ENCODE measurements at places on chromosomes 13 and 19.

- peak; percentile 74 for DNase-seq
Observed at GRCh38 chr13:32426990-32427851, 709 bp downstream of the N4BP2L1 start.

DNA sequence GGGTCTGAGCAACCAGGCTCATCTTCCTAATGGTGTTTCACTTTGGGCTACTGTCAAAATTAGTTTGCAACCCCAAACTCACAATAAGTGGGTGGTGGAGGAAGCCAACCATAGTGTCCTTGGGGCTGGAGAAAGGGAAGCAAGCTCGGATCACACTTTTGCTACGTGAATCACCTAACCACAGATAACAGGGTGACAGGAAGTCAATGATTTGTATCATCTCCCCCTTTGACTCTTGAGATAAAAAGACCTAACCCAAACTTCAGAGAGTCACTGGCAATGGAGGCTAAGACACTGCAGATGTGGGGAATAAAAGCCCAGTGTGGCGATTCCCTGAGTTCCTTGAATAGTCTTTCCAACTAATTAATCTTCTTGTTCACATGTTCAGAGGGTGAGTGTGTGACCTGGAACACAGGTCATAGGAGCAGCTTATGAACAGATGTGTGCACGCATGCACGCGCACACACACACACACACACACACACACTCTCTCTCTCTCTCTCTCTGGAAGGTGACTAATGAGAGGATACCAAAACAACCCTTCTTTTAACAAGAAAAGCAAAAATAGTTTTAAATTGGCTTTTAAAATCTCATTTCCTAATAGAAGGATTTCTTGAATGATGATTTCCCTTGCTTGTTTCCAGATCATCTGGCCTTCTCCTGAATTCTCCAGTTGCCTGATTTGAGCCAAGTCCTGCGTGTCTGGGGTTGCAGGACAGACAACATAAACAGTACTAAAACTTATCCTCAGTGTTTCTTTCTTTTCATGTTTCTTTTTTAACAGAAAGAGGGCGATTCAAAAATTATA is 21.2 kb upstream of the DOCK9 start:
- peak; percentile 15 for DNase-seq

- DNase-seq, result no peak
Observed at GRCh38 chr19:3398114-3398899, 31.9 kb downstream of the NFIC start.

- no peak for DNase-seq
Observed at GRCh38 chr19:24178207-24178606, 91.2 kb downstream of the ZNF254 start.

GRCh38 chr13:83214452-83214851 is 667.8 kb downstream of the SLITRK1 start:
- no peak for DNase-seq

- DNase-seq, result peak; percentile 73
Observed at GRCh38 chr13:50685491-50685890, 158.0 kb downstream of the DLEU7 start.

GRCh38 chr13:64782466-64782865 is 2447.7 kb downstream of the PCDH9 start:
- DNase-seq, result no peak

DNA sequence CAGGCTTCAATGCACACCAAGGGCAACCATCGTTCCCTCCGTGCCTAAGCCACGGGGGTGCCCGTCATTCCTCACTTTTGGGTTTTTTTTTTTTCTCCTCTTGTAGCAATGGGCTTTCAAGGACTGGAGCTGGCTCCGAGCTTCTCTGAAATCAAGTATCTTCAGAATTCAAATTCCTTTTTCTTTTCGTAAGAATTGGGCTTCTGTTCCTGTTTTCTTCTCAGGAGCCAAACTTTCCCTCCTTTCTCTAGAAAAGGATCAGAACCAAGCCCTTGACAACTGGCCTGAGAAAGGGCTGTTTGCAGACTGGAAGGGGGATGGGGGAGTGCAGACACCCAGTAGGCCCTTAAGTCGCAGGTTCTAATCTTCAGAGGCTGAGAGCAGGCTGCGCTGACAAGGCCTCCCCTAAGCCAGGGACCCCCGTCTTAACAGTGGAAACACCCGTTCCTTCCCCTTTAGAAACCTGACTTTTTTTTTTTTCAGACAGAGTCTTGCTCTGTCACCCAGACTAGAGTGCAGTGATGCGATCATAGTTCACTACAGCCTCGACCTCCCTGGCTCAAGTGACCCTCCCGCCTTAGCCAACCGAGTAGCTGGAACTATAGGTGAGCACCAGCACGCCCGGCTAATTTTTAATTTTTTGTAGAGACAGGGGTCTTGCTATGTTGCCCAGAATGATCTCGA is 51.6 kb downstream of the RFX2 start:
- DNase-seq, result no peak

GRCh38 chr19:36151144-36152018 is 866 bp downstream of the COX7A1 start:
- DNase-seq, result no peak

GRCh38 chr13:29740961-29741360 is 109.5 kb downstream of the UBL3 start:
- DNase-seq, result no peak

GRCh38 chr13:21078501-21078900 is 17.1 kb upstream of the LATS2 start:
- no peak for DNase-seq

DNA sequence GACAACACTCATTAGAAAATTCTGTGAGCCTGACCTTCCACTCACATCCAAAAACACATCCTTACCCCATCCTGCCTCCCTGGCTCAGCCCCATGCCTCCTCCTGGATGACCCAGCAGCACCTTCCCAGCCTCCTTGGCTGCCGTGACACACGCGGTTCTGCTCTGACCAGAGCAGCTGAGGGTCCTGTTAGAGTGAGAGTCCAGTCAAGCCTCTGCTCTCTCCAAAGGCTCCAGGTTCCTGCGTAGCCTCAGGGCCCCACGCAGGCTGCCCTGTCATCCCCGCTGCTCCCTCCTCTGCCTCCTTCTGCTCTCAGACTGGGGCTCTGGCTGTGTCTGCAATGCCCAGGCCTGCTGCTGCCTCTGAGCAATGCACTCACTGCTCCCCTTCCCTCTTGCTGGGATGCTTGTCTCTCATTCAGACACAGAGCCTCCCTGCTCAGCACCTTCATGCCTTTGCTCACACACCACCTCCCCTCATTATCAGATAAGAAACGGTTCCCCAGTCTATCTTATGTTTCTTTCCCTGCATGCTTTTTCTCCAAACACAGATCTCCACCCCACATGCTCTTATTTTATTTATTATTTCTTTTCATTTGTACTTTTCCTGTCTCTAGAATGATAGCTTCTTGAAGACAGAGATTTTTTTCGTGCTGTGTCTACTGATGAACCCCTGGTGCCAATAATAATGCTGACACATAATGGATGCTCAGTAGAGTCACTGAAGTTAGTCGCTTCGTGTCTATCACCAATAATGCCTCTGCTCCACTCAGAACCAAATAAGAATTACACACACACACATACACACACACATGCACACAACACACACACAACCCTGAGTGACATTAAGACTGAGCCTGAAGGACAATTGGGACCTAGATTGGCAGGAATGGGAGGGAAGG is 10.2 kb upstream of the SIGLEC6 start:
- peak; percentile 38 for DNase-seq

DNA sequence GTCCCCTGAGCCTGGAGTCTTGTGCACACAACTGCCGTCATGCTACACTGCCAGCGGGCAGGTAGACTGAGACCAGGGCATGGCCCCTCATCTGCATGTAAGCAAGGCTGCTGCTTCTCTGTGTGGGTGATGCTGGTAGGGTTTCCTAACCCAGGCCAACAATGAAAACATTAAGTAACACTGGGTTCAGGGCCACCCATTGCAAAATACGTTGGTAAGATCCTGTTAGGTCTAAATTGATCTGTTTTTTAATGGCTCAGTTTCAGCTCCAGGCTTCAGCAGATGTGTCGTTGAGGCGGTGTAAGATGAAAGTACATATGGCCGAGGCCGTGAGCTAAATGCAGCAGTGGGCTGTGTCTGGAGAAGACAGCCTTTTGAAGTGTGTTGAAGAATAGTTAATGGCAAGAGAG is 383.4 kb downstream of the IRS2 start:
- DNase-seq, result peak; percentile 51

DNA sequence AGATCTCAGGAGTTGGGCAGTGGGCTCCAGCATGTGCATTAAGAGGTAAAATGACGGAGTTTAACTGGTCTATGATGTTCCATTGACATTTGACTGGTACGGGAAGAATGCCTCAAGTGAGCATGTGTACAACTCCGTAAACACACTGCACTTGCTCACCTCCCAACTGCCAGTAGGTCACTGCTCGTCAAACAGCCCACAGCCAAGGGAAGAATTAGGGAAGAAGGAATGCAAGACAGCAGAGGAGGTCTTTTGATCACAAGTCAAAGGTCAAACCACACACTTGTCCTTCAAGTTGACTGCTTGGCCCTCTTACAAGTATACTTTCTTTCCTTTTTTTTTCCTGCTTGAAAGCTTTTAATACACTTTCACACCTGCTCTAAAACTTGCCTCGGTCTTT is 236.7 kb downstream of the B3GLCT start:
- no peak for DNase-seq

Measured in hematopoietic multipotent progenitor cell treated with erythropoietin and hydrocortisone succinate and interleukin-3 and kit ligand, for 4 days (in vitro differentiated cells).